Naive B cell (primary cell): ENCODE measurements at places on chromosomes 13 and 19.

- DNase-seq, result no peak
Measured at GRCh38 chr19:10701955-10702525, 801 bp downstream of the QTRT1 start.

DNA sequence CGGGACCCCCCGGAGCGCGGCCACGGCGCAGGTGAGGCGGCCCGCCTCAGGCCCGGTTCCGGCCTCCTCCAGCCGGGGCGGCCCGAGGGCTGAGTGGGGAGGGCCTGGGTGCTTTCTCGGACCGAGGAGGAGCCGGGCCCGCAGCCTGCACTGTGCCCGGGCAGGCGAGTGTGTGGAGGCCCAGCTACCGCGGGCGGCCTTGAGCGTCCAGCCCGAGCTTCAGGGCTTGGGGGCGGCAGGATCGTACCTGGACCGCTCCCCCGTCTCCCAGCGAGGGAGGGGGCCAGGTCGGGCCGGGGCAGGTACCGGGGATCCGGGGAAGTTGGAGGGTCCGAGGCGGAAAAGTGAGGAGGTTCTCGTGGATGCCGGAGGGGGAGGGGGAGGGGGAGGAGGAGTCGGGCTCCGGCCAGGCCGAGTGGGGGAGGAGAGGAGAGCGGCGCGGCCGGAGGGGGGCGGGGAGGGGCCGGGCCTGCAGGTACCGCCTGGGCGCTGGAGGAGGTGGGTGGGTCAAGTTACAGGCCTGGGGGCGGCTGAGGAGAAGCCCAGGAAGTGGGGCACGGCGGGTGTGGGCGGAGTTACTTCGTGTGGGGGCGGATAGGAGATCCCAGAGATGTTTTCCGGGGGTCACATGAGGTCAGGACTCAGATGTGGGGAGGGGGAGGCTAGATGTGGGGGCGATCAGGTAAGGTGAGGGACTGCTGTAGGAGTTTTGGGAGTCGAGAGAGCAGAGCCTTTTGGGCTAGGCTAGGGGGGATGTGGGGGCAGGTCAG is 545 bp downstream of the NACC1 start:
- DNase-seq, result peak; percentile 29

GRCh38 chr19:5588906-5589676 is 21.3 kb upstream of the TINCR start:
- DNase-seq, result no peak

- DNase-seq, result no peak
Measured at GRCh38 chr13:46119883-46120614, 15.2 kb upstream of the CPB2 start.

GRCh38 chr13:42969565-42970172 is 22.4 kb downstream of the EPSTI1 start:
- peak; percentile 73 for DNase-seq

DNA sequence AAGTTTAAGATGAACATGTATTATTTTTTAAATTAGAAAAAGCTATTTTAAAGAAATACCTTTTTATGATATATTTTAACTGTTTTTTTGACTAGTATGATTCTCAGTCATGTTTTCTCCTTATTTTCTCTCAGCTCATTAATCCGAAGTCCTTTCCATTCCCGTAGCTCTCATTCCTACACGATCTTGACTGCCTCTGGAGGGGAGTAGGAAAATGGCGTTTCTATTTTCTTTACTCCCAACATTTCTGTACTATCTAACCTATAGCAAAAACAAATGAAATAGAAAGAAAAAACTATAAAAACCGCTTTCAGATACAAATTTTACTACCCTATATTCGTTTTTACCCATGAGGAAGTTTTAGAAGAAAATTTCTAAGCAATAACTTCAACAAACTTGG is 343.8 kb downstream of the RBM26 start:
- DNase-seq, result no peak

DNA sequence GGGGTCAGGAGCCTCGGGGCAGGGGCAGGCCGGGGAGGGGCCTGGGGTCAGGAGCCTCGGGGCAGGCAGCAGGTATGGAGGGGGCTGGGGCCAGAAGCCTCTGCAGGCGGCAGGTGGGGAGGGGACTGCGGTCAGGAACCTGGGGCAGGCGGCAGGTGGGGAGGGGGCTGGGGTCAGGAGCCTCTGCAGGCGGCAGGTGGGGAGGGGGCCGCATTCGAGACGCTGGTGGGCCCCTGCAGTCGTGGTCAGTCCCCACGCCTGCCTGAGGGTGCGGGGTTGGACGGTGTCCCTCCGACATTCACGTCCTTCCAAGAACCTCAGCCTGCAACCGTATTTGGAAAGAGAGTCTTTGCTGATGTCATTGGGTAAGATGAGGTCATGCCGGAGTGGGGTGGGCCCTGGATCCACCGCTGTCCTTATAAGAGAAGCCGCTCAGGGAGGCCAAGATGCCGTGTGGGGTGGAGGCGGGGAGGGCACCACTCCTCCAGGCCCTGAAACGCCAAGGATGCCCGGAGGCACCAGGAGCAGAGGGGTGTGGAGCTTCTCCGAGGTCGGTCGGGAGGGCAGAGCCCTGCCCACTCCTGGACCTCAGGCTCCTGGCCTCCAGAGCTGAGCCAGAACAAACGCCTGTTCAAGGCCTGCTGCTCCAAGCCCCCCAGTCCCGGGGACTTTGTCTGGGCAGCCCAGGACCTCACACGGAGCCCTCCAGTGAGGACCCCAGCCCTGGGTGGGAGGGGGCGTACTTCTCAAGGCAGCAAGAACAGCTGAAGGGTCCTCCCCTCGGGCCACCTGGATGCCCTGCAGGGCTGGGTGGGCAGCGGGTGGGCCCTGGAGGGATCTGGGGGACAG is 30.1 kb downstream of the PIP5K1C start:
- DNase-seq, result no peak

DNA sequence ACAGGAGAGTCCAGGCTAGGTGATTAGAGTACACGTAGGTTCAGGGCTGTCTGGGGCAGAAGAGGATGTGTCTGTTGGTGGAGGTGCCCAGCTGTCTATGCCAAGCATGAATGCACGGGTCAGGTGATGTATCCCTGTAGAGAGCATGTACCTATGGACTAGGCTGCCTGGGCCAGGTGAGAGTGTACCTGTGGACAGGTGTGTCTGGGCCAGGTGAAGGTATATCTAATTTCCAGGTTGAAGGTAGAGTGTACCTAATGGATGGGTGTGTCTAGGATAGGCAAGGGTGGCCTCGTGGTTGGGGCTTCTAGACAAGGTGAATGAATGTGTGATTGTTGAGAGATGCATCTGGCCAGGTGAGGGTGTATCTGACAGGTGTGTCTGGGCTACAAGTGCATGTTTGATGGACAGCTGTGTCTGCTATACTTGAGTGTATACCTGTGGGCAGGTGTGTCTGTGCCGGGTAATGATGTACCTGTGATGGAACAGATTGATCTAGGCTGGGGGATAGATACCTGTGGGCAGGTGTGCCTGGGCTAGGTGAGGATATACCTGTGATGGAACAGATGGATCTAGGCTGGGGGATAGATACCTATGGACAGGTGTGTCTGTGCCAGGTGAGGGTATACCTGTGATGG is 15.5 kb upstream of the ZNF414 start:
- no peak for DNase-seq

DNA sequence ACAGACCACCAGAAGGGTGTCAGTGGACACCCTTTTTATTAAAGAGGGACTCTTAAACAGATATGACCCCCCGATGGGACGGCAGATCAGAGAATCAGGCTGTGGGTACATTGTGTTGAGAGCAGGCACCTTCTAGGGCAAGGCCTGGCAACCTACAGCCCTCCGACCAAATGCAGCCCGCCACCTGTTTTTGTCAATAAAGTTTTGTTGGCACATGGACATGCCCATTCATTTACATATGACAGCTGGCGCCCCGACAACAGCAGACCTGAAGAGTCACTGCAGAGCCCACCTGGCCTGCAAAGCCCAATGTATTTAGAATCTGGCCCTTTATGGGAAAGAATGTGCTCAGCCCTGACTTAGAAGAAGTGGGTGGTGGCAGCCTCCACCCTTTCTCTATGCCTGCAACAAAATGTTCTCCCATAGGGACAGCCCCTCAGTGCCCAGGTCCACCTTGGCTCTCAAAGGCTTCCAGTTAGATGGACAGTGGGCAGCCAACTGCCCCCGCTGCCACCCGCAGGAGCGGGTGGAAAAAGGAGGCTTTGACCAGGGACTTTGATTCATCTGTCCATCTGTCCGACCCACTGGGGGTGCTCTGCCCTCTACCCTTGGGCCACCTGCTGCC is 184.9 kb downstream of the PTPRS start:
- no peak for DNase-seq

- peak; percentile 9 for DNase-seq
Measured at GRCh38 chr13:49669735-49670309, 21.5 kb downstream of the EBPL start.

GRCh38 chr19:33000510-33000909 is 28.5 kb downstream of the FAAP24 start:
- DNase-seq, result no peak

DNA sequence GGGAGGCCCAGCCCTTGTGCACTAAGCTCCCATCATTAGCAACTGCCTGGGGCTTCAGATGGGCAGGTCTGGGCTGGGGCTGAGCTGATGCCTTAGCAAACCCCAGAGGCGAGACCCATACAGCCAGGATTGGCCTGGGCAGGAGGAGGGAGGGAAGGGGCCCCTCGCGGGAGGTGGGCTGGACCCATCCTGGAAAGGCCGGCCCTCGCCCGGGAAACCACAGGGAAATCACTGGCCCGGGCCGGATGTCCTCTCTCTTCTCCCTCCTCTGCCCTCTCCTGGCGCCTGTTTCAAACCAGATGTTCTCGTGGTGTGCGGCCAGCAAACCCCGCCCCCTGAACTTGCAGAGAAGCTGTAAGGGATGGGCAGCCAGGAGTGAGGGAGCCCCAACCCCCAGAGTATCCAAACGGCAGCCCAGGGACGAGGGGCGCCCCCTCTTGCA is 43.1 kb downstream of the TMEM255B start:
- no peak for DNase-seq

- DNase-seq, result no peak
Measured at GRCh38 chr13:49326222-49326917, 78.6 kb downstream of the CDADC1 start.

- peak; percentile 89 for DNase-seq
Measured at GRCh38 chr19:12665281-12665573, 1.3 kb downstream of the MAN2B1 start.

- no peak for DNase-seq
Measured at GRCh38 chr19:8515317-8515716, 1.4 kb upstream of the ZNF414 start.

DNA sequence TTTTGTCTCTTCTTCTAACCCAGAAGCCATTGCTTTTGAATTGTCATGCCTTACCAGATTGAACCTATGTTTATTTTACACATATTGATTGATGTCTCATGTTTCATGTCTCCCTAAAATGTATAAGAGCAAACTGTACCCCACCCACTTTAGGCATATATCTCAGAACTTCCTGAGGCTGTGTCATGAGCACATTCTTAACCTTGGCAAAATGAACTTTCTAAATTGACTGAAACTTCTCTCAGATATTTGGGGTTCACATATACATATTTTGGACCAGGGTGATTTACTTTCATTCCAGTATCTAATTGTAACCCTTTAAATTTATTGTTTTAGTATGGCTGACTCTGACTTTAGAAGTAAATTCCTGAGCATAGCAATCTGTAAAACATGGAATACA is 723.9 kb upstream of the PCDH20 start:
- no peak for DNase-seq

DNA sequence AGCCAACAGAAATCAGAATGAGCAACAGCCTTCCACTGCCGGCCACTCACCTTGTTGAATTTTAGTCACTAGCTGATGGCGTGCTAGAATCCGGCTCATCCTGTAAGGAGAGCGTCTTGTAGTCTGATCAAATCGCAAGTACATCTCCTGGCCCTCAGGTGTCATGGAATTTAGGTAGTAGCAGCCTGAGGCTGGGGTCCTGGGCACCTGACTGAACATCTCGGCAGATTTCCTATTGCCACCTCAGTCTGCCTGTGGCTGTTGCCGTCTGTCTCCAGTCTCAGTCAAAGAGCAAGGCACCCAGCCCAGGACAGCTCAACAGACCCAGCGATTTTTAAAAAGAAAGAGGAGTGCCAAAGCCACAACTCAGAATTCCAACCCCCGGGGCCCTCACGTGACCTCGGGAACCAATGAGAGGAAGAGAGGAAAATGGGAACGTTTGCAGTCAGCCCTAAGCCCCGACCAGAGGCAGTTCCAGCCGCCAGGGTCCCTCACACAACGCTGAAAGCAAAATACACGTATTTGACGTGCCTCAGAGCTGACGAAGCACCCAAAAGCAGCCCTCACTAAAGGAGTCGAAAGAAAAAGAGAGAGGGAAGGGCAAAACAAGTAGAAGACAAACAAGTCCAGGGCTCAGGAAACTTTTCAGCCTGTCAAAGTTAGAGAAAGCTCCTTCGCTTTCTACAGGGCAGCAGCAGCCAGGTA is at the start of gene STARD13:
Gene STARD13 (minus strand): TSS at position 336 of the 705 bp plus-strand sequence. CDS start 117 bp downstream, at position 219.
- no peak for DNase-seq

- DNase-seq, result no peak
Measured at GRCh38 chr19:49855676-49856573, 5.0 kb downstream of the PTOV1 start.

DNA sequence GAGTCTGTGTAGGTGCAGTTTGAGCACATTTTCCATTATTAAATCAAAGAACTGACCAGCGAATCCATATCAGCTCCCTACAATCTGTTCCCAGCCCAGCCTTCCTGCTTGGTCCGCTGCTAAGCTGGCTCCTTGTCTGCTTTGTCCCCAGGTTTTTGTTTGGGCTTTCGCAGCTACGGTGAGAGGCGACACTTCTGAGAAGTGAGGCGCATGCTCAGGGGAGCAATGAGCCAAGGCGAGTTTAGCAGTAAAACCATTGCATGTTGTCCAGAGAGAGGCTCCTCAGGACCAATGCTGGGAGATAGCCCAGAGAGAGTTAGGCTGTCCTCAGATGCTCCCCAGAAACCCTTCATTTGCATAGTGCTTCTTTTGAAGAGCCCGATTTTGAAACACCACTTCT is 162.0 kb downstream of the ITGBL1 start:
- DNase-seq, result no peak

- DNase-seq, result no peak
Measured at GRCh38 chr19:8245869-8246835, 37.0 kb downstream of the CERS4 start.

DNA sequence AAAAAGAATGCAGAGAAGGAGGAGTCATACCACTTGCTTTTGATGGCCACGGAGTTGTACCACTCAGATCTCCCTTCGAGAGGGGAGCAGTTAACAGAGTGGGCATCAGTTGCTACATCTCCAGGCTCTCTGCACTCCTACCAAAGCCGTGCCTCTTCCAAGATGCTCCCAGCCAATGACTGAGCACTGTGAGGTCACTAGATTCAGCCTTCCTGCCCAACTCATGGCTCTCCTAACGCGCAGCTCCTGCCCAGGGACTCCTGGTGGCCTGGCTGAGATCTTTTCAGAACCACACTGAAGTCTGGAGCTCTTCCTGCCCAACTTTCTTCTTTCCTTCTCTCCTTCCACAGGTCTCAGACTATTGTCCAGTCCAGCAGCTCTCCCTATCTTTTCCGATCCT is 66.7 kb downstream of the LHFPL6 start:
- no peak for DNase-seq
